H7 (cell line): ENCODE measurements at places on chromosomes 5 and 9.

- no peak for DNase-seq
Measured at GRCh38 chr5:125890511-125890931, 532.7 kb upstream of the GRAMD2B start.

DNA sequence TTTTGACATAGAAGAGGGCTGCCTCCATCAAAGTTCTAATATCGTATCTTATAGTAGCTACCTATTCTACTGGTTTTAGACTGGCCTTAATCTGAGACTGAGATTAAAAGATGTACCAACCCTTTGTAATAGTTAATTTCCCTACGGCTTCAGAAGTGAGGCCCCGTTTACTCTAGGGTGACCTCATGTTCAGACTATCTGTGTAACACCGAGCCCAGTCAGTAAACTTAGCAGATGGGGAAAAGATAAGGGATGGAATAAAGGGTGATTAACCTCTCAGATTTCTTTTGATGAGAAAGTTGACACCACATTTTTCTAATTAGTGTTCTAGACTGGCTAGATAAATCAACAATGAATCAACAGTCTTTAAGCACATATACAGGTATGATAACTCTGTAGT, 283.1 kb downstream of the KCTD16 start:
- DNase-seq, result no peak

DNA sequence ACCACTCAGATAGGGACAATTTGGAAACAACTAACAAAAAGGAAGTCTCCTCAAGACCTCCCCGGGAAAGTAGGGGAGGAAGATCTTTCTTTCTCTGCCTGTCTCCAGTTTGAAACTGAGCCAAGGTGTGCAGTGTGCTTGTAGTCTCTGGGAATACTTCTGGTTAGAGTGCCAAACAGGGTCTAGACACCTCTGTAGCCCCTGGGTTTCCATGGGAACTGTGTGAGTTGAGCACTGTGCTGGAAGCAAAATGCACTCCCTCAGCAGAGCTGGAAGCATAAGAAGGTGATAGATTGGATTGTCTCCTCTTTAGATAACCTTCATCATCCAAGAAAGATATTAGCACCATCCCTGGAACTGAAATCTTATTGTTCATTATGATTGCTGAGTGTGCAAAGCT, 129.2 kb upstream of the TNPO1 start:
- no peak for DNase-seq

GRCh38 chr5:135218486-135218755, 180.6 kb downstream of the MACROH2A1 start:
- DNase-seq, result no peak

DNA sequence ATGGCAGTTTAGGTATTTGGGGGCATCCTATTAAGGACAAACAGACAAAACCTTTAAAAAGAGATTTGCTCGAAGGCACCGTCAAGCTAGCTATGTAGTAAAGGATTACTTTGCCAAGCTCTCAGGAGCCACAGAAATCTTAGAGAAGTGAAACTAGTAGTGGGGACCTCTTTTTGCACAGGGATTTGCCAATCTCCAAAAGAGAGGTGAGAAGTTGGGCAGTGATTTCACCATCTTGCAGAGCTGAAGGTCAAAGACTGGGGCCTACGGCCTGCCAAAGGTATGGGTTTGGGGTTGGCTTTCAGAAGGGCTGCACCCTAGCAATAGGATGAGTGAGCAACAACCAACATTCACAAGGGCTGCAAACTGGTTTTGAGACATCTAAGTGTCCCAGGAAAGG, 1.6 kb upstream of the FCN1 start:
- DNase-seq, result no peak
